ENCODE measurements at places on chromosomes 11 and 22.

- DNase-seq: no peak
Observed at GRCh38 chr11:116503216-116504160, 269.3 kb downstream of the BUD13 start.

DNA sequence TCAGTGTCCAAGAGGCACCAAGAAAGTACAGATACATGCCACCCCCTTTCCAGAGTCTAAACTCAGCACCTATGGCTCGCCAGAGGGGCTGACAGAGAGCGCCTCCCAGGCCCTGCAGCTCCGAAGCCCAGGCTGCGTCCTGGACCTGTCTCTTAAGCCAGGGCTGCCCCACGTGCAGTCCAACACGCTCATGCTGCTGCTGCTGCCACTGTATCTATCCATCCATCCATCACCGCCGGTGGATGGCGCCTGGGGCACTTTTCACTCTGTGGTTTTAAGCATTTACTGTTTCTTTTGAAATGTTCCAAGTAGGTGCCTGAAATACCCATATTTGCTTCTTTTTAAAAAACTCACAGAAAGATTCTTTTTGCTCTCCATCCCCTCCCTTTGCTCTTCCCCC, 41.8 kb downstream of the MACROD1 start:
- DNase-seq: no peak

DNA sequence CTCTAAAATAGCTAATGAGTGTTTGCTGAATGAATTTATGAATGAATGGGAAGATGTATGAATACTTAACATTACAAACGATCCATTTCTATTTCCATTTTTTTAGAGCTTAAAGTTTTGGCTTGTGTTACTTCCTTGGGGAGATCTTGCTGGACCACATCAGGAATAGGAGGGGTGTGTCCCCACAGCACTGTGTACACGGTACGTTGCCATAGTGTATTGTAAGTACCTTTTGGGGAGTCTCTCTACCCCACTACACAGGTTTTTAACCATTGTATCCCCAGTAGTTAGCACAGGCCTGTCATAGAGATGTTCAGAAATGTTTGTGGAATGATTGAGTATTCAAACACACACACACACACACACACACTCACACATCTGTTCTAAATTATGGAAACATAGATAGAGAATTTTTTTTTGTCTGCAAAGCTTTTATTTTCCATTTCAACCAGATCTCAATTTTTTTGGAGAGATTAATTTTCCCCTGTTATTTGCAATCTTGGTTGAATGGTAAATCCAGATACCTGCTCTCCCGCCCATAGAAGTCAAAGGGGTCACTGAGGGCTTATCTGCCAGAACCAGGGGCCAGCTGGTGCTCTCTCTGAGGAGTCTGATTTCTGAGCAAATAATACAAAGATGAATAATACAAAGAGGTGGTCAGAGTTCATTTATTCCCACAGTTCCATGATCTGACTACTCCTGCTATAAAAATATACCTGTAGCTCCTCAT, 471.0 kb downstream of the INSC start:
- DNase-seq: no peak

GRCh38 chr22:29755889-29756288, 10.9 kb downstream of the ZMAT5 start:
- no peak for DNase-seq

- no peak for DNase-seq
Observed at GRCh38 chr11:72981080-72981479, 161.0 kb downstream of the FCHSD2 start.

DNA sequence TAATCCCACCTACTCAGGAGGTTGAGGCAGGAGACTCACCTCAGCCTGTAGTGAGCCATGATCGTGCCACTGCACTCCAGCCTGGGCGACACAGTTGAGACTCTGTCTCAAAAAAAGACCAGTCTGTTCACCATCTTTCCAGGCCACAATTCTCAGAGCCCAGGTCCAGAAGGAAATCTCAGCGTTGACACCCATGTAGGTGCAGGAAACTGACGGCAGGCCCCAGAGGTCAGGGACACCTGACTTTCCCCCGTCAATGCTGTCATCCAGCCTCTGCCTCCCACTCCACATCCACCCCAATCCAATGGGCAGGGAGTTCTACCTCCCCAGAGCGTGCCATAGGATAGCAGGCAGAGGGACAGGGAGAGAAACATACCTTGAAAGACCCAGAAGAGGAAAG, 5.9 kb upstream of the GRK2 start:
- no peak for DNase-seq

DNA sequence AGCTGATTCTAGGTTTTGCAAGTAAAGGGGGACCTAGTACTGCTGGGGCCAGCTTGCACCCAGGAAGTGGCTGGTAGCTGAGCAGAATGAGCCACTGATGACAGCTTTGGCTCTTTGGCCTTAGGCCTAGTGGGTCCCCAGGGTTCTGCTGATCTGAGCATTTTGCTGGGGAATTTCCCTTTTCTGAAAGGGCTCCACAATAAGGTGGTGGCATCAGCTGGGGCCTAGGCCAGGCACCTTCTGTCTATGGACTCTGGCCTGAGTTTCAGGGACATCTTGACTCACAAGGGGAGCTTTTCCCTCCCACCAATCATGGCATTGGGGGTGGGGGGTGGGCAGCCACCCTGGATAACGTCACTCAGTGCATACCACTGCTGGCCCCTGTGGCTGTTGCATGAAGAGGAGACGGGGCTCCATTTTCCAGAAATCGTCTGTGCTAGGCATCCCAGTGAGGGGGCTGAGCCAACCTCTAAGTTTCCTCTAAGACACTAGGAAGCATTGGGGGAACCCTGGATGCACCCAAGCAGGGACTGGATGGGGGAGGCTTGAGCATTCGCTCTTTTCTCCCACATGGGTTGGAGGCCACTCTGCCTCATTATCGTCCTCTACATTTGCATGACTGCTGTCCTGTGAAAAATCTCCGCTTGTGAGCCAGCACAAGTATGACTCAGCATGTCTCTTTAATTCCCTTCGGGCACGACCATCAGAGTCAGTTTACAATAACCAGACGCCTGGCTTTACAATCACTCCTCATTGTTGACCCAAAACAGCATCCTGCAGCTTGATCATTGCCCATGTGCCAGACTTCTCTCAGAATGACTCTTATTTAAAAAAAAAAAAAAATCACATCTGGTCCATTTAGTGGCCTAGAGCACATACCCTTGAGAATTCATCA, 145.0 kb upstream of the THY1 start:
- no peak for DNase-seq

- DNase-seq: no peak
Observed at GRCh38 chr11:64071849-64072248, 36.1 kb downstream of the FLRT1 start.

GRCh38 chr11:72814286-72815109, at the start of gene ATG16L2:
Gene ATG16L2, plus strand, starts transcription at chr11:72814411. Its CDS starts 35 bp downstream, at chr11:72814446.
- DNase-seq: peak; percentile 90
